Activated T-cell treated with anti-CD3 and anti-CD28 coated beads for 1 hour (primary cell): ENCODE measurements at places on chromosomes 2 and 18.

GRCh38 chr2:217163987-217164386 lies 304.1 kb upstream of the TNP1 start:
- DNase-seq: no peak

DNA sequence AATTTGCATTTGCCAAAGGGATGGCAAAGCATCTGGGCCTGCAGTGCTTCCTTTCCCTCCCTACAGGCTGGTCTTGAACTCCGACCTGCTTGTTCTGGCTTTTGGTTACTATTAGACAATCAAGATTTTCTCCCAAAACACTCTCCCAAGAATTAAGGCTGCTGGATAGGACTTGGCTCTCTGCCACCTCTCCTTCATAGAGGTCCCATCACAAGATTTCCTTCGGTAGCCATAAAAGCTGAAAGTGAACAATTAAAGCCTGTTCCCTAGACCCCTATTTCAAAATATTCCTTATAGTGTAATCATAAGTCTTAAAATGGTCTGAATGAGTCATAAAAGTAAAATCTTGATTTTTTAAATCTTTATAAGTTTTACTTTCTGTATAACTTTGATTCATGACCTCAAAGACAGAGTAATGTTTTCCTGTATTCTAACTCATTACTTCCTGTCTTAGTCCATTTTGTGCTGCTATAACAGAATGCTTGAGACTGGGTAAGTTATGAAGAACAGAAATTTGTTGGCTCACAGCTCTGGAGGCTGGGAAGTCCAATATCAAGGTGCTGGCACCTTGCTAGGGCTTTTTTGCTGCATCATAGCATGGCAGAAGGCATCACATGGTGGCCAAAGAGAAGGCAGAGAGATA lies 37.8 kb upstream of the TNP1 start:
- no peak for DNase-seq

- no peak for DNase-seq
These were observed 9.9 kb downstream of the PLEKHM3 start for GRCh38 chr2:208015475-208015874.

GRCh38 chr2:85768713-85769112 lies 14.9 kb downstream of the ATOH8 start:
- DNase-seq: no peak

DNA sequence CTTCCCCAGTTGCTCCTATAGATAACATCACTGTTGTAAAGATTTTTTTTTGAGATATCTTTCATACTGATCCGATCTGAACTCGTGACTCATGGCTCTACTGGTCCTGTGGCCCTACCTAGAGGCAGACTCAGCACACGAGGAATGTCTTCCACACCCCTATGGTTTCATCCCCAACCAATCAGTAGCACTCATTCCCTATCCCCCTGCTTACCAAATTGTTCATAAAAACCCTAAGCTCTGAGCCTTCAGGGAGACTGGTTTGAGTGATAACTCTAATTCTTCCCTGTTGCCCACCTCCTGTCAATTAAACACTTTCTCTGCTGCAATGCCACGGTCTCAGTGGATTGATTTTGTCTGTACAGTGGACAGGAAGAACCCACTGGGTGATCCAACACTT lies 4.2 kb upstream of the SAP130 start:
- DNase-seq: no peak

DNA sequence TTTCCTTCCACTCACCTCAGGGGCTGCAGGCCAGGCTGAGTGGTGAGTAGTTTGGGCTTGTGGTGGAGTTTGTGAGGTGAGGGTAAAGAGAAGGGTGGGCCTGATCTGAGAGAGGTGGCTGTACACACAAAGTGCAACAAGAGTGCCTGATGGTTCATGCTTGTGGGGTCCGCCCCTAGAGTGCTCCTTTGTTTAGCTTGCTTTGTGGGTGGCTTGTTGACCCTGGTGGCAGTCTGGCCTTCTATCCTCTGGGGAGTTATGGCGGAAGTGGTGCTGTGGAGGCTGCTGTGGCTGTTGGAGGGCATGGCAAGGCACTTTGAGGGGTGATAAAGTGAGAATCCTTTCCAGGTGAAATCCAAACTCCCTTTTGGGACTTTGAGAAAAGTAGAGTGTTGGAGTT lies 10.6 kb downstream of the UBE2F start:
- no peak for DNase-seq

DNA sequence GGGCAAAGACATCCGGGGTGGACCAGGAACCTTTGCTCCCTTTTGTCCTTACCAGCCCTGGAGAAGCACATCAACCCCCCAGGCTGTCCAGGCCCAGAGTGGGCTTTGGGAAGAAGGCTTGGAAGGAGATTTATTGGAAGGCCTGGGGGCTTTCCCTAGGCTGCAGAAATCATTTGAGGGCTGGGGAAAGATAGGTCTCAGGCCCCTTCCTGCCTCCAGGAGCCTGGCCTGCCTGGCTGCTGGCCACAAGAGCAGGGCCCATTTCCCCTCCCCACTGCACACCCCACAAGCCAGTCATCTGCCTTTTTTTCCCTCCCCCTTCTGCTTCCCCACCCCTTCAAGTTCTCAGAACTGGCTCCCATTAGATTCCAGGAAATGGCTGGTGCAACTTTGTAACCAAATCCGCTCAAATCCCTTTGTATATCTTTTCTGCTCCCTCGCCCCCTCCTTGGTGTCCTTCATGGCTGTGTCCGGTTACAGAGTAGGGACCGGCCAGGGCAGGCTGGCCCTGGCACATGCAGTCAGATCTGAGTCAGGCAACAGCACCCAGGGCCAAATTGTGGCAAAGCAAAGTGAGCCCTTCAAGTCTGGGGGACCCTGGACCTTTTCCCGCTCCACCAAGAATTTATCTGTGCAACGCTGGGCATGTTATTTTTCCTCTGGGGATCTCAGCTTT lies 20.8 kb upstream of the TNP1 start:
- no peak for DNase-seq

DNA sequence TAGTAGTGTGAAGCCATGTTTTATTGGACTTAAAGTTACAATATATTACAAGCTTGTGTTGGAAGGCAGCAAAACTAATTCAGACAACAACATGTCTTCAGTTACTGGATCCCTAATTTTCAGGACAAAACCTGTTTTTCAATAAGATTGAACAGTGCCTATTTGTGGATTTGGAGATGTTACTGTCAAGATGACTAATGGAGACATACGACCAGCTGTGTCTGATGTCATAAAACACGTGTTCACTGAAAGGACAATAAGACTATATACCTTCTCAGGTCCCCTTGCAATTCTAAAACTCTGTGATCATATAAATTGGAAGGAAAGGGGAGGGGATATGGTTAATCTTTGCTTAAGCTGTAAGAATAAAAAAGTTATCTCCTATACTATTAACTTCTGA lies 21.7 kb downstream of the METTL21A start:
- DNase-seq: no peak

GRCh38 chr18:48612511-48612910 lies 73.7 kb downstream of the CTIF start:
- DNase-seq: no peak

DNA sequence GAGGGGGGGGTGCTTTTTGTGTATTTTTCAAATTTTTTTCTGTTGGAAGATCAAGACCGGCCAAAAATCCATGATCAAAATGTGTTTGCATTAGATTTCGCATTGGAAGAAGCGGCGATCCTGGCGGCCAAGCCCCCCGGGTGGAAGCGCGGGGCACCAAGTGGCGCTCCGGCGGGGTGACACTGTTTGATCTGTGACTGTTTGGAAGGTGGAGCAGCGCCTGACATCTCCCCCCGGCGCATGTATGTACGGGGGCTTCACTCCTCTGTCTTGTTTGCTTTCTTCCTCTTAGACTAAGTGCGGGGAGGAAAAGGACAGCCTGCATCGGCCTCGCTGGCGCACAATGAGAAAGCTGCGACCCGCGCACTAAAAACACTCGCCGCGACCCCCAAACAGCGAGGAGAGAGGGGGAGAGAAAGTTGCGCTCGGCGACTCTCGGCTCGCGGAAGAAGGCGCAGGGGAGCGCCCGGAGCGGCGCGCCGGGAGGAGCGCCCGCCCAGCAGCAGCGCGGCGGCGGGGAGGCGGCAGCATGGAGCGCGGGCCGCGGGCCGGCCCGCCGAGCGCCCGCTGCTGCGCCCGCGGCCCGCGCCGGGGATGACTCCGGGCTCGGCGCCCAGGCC lies 515 bp downstream of the TSHZ1 start:
- no peak for DNase-seq

DNA sequence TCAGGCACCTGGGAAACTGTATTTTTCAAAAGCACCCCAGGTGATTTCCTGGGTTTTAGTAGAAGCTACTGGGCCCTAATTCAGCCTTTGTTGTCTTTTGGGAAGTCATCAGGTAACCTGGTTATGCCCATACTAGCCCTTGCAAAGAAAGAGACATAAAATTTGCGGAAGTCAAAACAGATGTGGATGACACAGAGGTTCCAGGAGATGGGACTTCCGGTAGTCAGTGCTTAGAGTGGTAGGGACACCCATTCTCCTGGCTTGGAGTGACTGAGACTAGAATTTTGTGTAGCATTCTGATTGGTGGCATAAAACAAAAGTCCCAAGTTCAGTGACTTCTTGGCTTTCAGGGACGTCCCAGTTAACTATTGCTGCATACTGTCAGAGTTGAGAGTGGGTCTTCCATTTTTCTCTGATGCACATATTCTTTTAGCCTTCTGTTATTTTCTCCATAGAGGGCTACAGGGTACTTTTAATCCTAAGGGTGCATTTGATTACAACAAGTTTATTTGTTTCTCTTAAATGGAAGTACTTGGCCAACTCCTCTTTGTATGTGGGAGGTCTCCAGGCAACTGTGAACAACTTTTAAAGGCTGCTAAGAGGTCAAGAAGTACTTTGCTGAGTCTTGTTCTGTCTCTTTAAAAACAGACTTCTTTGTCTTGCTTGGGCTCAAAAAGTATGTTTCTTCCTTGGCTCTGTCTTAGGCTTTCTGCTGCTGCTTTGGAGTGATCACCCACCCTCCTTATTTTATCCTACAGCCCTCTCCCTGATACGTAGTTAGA lies 8.8 kb downstream of the NAB1 start:
- no peak for DNase-seq

GRCh38 chr2:45890819-45891218 lies 239.3 kb downstream of the PRKCE start:
- DNase-seq: no peak

- no peak for DNase-seq
These were observed 62.8 kb upstream of the DTNA start for GRCh38 chr18:34647251-34647650.

DNA sequence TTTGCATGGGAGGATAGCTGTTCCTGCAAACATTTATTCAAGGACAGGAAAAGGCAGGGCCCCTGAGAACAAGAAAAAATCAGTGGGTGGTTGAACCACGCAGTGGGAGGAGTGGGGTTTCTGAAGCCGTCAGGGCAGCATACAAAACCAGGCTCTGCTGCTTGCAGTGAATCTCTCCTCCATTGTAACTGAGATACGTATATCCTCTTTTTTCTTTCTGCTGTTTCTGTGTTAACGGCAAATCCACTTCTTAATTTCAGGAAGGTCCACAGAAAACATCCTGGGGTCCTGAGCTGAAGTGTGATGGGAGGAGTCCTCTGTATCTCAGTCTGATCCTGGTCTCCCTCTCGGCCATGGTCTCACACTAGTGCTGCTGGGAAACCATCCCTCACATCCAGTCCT lies 27.2 kb upstream of the KCNF1 start:
- DNase-seq: no peak

DNA sequence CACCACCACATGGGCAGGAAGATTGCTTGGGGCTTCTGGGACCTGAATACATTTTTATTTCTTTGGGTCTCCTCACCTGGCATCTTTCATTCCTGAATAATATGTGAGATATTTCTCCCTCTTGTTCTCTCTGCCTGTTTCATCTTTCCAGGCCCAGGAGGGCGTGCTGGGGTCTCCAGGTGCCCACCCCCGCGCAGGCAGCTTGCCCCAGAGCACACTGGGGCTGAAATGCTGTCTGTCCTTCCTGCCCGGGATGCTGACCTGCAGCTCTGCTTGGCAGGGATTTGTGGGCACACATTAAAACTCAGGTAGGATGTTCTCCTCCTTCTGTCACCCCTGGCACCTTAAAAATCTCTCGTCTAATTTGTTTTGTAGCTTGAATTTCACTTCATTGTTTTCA lies 39.7 kb upstream of the TEX51 start:
- no peak for DNase-seq

- DNase-seq: no peak
These were observed 121.4 kb downstream of the ASXL3 start for GRCh38 chr18:33699372-33699771.
